ENCODE measurements at places on chromosomes 1 and 21.
A peak's percentile ranks its signal among the peaks of the same experiment; 100 is the strongest.

- no peak for DNase-seq
These were observed 15.9 kb upstream of the BTG2 start for GRCh38 chr1:203289281-203289981.

- DNase-seq, result peak; percentile 89
These were observed at the start of gene MAD2L2 for GRCh38 chr1:11681071-11681771. Gene MAD2L2 (minus strand): TSS chr1:11681148. CDS start chr1:11680601, 547 bp downstream.

DNA sequence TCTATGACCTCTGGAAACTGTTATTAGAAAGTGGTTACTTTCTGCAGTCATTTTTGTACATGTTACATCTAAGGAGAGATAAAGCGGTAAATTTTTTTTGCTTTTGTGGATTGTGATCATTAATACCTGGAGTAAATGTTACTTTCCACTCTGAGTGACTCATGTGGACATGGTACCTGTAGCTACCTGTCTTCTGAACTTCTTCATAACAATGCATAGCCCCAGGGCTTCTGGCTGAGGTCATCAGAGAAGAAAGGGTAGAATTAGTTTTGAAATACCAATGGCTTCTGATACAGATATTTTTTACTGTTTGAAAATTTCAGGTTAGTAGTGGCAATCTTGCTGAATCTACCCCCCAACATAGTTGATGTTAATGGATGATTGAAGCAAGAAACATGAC is 489.3 kb downstream of the RWDD3 start:
- no peak for DNase-seq

DNA sequence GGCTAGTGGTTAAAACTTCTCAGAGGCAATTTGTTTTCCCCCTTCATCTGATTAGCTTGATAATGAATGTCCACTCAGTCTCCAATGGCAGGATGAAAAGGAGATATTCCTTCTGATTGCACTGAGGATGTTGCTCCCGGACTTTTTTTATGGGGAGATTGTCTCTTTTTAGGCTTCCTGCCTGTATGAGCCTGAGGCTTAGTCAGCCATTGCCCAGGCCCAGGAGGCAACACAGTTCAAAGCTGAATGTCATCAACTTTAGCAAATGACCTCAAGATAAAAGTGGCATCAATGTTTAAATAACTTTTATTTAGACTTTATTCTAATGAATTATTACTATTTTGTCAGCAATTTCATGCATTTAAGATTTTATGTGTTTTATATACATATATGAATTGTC is 162.9 kb upstream of the PTBP2 start:
- DNase-seq, result no peak

- DNase-seq, result no peak
These were observed 383.7 kb upstream of the CAMK1G start for GRCh38 chr1:209199822-209200221.

DNA sequence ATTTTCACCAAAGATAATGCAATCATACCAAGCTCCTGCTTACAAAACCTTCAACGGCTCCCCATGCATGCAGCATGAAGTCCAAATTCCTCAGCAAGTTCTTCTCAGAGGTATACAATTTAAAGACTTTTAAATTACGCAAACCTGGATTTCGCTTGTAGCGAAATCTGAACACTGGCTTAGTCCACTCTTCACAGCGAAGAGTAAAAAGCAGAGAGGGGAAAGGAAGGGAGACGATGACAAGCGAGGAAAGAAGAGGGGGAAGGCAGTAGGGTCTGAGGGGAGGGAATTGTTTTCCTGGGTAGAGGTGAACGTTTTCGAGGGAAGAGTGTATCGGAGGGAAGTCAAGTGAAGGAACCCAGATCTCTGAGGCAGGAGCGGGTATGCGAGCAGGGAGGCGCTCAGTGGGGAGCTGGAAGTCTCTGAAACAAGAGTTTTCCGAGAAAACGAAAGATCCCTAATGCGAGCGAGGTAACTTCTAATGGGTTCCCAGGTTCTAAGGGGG is 790 bp downstream of the TESK2 start:
- no peak for DNase-seq

DNA sequence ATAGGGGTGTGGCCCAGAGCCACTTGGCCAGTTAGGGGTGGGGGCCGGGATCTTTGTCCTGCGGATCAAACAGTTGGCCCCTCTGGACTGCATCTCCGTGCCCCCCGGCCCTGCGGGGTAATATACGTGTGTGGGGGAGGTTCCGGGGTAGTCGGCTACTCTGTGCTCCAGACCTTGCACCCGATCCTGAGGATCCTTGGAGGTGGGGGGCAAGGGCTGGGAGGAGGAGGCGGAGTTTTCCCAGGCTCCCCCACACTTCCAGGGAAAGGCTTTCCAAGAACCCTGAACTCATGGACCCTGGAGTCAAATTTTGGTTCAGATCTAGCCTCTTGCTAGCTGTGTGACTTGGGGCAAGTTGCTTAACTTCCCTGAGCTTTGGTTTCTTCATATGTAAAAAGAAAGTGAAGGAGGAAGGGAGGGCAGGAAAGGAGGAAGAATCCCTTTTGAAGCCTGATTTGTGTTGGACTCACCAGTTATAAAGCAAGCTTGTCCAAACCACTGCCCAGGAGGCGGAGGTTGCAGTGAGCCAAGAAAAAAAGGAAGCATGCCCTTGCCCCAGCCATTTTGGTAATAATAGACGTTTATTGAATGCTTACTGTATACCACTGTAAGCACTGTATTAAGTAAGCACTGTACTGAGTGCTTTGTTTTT is 686 bp downstream of the MIIP start:
- DNase-seq, result no peak

GRCh38 chr1:234638832-234639799 is 29.1 kb upstream of the IRF2BP2 start:
- DNase-seq, result no peak

- no peak for DNase-seq
These were observed 256.7 kb upstream of the SNX7 start for GRCh38 chr1:98404866-98405265.

GRCh38 chr1:68815632-68816031 is 318.8 kb upstream of the DEPDC1 start:
- no peak for DNase-seq
